Right lung (tissue), 10 donors: ENCODE measurements at places on chromosomes 2 and 18. TPM values are rescaled to one million over a fixed set of nuclear protein-coding genes. Genes with fewer than 3 reads are reported as not detected.

GRCh38 chr2:200810252-200810997, 1.3 kb upstream of the BZW1 start:
- peak; percentile 72 for DNase-seq

GRCh38 chr2:161163440-161163839, 3.2 kb downstream of the TANK start:
- DNase-seq = no peak

DNA sequence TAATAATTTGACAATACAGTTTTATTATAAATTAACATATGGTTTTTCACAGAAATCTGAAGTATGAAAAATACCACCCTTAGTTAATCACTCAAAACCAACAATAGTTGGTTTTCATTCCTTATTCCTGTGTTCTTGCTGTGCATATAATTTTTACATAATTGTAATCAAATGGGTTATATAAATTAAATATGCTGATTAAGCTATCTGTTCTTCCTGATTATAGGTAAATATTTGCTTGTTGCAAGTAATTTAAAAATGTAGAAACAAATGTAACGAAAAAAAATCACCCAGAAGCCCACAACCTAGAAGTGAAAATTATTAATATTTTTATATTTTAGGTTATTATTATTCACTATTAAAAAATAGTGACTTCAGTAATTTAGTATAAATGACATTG, 98.3 kb downstream of the ZNF804A start:
- DNase-seq = no peak

- DNase-seq = no peak
These were observed 162.5 kb downstream of the TTC32 start for GRCh38 chr2:19739256-19739655.

D2HGDH gene
- 40.0 TPM for polyA plus RNA-seq

RNF144A gene
- 29.4 TPM for polyA plus RNA-seq

FLACC1 gene
- polyA plus RNA-seq = 5.2 TPM
